ENCODE measurements at places on chromosomes 11 and 22. TPM values are rescaled to one million over a fixed set of nuclear protein-coding genes. Genes with fewer than 3 reads are reported as not detected.

DNA sequence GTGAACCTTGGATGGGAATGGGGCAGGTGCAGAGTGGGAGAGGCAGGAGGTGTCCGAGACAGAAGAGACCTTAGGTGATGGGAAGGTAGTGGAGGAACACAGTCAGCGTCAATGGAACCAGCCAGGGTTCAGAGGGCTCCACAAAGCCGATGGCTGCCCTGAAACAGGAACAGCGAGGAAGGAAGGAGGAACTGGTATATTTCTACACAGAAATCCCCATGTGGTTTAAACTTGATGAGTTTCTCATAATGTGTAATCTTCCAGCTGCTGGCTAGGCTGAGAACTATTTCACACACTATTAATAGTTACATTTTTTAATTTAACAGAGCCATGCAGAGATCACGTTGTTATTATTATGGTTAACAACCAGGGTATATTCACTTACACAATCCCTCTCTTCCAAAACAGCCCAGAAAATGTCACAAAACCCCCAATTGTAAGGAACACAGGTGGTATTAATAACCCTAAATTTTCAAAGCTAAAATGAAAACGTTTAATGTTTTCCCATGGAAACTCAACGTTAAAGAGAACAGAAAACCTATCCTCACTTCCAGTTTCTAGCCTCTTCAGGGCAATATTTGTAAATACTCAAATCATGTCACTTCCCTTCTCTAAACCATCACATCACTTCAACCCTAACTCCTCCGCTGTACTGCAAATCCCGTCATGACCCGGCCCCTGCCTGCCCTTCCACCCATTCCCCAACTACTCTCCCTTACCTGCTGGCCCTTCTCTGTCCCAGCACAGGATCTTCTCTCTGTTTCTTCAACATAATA is 74.5 kb upstream of the ARFGAP3 start:
- peak; percentile 18 for DNase-seq

SEC14L6 gene
- total RNA-seq: not detected

- peak; percentile 39 for DNase-seq
Observed at GRCh38 chr22:42844756-42845155, 12.3 kb downstream of the ARFGAP3 start.

PRAME gene
- not detected for total RNA-seq

CASP1 gene
- 31.2 TPM for total RNA-seq

EXPH5 gene
- 0.56 TPM for total RNA-seq

DNA sequence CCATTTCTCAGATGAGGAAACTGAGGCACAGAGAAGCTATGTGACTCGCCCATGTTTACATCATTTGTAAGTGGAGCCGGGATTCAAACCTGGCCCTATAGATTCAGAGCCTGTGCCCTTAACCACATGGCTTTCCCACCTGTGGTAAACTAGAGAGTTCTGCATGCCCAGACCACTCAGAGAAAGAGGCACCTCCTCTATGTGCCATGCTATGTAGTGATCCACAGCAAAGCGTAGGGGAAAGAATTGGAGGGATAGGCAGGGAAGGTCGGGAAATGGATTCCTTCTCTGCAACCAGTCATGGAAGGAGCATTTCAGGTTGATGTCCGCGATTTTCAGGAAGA is 15.4 kb upstream of the POU2AF2 start:
- DNase-seq: no peak

DNA sequence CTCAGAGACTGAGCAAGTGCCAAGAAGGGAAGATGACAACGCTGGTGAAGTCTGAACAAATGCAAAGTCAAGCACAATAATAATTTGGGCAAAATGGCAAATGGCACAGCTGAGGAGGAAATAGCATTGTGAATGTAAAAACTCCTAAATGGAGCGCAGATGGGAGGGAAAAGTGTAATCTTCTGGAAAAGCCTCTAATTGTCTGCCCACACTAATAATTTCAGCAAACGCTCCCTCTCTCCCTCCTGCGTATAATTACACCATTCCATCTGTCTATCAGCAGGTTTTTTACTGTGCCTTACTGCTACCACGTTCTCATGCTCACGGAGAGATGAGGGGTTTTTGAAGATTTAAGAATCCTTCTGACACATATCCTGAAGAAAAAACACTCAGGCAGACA is 302.6 kb downstream of the KIRREL3 start:
- no peak for DNase-seq

GRCh38 chr11:111759376-111759775 is 6.8 kb downstream of the PPP2R1B start:
- no peak for DNase-seq

GRCh38 chr11:61577383-61578118 is 3.3 kb downstream of the SYT7 start:
- no peak for DNase-seq

DNA sequence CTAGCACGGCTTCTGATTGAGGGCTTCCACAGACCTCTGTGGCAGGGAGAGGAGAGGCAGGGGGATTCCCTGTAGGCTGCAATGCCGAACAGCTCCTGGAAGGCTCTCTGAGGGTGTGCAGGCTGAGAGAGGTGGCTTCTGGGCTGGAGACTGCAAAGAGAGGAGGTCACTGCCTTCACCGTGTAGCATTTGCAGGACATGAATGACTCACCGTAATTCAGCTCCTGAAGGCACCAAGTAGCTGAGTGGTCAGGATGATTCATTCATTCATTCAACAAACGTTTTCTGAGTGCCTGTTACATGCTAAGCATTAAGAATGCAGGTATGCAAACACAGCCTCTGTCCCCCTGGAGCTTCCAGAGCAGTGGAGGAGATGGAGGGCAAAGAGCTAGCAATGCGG is 18.0 kb upstream of the EIF3D start:
- peak; percentile 92 for DNase-seq

GRCh38 chr11:2519517-2519861 is 74.7 kb downstream of the KCNQ1 start:
- DNase-seq: no peak

- DNase-seq: no peak
Observed at GRCh38 chr11:91231226-91231625, 993.4 kb upstream of the FAT3 start.
